ENCODE measurements at places on chromosomes 2 and 18.

DNA sequence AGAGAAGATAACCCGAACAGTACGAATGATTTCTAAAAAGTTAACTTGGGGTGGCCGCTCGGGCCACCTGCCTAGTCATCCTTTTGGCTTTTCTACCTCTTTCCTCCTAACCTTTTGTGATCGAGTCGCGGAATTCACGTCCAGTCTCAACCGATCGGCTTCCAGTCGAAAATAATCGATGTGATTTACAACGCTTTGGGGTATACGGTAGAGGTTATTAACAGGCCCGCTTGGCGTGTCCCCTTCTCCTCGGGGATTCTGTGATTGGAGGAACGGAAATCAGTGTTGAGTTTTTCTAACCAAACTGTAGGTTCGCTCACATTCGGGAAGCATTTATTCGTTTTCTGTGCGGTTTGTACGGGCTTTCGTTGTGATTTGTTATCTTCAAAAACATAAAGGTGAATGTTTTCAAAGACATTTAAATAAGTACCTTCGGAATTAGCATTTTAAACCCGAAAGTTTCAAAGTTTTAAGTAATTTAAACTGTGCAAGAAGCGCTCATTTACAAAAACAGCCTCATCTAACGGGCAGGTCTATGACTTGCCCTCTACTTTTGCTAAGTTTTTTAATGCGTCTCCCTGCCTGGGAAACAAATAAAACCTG is 588 bp upstream of the FOXI3 start:
- DNase-seq = peak; percentile 6

GRCh38 chr2:112220831-112221230 is 34.0 kb downstream of the ZC3H8 start:
- no peak for DNase-seq

- DNase-seq = no peak
Observed at GRCh38 chr2:128832946-128833663, 514.4 kb upstream of the HS6ST1 start.

DNA sequence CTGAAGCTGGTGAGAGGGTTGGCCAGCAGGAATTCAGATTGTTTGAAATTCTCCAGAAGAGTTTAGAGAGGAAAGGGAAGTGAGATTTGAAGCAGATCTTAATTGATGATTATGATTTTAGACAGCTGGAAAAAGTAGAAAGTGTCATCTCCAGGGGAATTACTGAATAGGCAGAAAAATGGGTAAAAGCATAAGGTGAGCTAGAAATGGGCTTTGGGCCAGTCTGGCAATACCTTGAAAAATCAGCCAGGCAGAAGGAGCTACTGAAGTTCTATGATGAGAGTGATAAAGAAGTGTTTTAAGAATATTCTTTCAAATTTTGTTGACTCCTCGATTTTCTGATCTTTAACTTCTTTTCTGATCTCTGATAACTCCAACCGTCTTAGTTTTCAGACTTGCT is 172.9 kb upstream of the CCDC150 start:
- no peak for DNase-seq

- no peak for DNase-seq
Observed at GRCh38 chr2:33129263-33130053, 182.7 kb downstream of the LTBP1 start.

DNA sequence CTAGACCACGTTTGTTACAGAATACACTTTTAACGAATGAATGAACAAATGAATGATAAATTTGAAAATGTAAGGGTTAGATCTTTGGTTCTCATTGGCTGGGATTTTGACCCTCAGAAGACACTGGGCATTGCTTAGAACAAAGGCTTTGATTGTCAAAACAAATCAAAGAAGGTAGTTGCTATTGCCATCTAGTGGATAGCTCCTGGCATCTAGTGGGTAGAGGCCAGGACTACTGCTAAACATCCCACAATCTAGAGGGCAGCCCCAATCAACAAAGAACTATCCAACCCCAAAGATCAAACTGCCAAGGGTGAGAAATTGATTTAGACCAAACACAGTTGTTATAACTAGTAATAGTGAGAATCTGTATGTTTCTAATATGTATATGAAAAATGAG is 552.3 kb downstream of the KCNJ3 start:
- DNase-seq = no peak

GRCh38 chr2:119261493-119262225 is 38.0 kb downstream of the STEAP3 start:
- no peak for DNase-seq

DNA sequence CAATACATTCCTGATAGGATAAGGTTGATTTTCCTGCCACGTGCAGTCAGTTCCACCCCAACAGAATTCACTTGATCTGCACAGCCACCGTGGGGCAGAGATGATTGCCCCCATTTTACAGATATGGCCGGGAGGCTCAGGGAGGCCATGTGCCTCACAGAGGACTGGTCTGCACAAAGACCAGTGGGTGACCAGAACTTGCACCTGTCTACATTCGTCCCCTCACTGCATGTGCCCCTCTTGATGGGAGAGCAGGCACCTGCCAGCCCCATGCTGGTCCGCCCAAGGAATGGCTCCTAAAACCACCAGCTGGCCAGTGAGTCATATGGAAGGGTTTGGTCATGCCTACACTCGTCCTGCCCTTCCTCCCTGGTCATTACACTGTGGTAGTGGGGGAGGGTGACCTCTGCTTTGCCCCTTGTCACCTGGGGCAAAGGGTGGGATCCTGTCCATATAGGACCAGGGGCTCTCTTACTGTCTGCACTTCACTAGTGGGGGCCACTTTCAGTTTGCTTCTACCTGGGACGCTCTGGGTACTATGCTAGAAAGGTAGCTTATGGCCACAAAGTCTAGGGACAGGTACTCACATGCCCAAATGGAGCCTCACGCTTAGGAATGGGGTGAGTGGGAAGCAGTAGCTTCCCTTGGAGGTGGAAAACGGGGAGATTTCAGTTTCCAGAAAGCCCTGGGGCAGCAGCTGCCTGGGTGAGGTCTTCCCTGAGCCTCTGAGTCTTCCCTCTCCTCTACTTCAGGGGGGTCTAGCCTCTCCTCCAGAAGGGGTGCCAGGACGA is 14.7 kb downstream of the RRM2 start:
- DNase-seq = no peak

DNA sequence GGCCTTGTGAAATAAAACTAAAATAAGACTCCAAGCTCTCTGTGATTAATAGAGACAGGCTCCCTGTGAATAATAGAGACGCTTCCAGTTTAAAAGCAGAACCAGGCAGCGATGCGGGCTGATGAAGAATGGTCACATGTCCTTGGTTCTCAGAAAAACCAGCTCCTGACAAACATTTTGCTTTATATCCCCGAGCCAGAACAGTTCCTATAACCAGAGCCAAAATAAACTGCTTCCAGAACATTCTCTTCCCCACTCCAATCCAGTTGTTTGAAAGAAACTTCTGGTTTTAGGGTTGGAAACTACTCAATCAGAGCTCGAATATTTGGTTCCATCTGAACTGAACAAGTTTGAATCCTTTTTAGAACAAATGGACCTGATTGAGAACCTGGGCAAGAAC is 213.7 kb downstream of the TSN start:
- DNase-seq = no peak

DNA sequence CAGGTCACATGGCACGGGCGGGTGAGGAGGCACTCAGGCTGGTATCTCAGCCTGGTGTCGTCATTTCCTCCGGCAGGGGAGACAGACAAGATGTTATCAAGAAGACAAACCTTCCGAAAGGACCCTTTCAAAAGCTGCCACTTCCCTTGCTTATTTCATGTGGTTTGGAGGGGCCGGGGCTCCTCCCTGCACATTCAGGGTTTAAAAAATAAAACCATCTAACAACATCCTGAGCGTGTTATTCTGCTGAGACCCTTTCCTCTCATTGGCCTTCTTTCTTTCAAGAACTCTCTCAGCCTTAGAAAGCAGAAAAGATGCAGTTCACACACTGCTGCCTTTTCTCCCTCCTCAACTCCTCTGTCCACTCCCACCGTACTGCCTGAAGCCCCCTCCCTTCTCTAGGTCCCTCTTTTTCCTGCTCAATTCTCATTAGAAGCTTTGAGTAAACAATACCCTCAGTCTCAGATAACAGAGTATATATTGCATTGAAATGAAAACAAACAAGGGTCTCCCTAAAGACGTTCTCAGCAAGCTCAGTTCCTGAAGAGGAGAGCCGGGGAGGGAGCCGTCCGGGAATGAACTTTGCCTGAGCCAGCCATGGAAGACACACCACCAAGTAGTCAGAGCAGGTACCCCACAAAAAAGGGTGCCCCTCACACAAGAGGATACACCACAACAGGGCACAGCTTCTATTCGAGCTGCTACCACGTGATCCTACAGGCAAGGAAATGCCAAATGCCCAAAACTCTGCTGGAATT is 9.7 kb downstream of the SMAD7 start:
- DNase-seq = no peak

DNA sequence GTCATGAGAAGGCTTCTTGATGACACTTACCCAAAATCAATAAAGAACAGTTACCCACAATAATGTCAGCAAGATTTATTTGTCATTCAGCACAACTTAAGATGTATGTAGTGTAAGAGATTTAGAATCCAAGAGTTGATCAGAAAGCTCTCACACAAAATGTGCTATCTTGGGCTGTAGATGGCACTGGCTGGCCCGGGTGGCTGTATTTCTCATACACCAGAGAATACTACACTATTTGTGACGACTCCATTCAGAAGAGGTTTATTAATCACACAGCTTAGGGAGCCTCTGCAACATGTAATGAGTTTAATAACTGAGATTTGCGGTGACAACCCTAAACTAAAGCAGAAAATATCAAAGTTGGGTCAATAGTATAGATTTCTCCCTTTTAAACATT is 530.4 kb upstream of the KLHL29 start:
- DNase-seq = no peak
